ENCODE measurements at places on chromosomes 5 and 9.

DNA sequence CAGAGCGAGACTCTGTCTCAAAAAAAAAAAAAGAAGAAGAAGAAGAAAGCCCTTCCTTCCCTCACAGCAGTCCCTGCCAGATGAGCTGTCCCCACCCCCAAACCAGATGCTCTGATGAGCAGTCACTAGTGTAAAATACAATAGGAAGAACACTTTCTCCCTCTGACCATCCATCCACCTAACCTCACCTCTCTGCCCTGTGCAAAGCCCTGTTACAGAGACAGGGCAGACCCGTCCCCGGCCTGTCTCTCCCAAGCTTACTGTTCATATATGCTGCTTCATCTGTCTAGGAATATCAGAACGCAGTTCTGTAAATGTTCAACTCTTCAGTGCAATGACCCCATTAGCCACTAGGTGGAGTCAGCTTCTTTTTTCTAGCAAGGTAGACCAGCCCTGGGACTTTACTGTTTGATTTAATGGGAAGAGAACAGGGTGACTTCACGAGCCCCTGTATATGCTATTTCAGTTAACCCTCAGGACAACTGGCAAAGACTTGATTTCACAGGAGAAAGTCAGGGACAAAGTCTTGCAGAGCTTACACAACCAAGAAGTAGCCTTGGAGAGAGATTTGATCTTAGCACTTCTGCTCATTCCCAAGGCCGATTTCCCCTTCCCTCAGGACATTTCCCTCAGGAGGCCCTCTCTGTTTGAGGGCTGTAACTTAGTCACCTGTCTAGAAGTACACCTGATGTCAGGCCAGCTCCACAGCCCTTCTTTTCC, 14.9 kb upstream of the FGFR4 start:
- no peak for DNase-seq

DNA sequence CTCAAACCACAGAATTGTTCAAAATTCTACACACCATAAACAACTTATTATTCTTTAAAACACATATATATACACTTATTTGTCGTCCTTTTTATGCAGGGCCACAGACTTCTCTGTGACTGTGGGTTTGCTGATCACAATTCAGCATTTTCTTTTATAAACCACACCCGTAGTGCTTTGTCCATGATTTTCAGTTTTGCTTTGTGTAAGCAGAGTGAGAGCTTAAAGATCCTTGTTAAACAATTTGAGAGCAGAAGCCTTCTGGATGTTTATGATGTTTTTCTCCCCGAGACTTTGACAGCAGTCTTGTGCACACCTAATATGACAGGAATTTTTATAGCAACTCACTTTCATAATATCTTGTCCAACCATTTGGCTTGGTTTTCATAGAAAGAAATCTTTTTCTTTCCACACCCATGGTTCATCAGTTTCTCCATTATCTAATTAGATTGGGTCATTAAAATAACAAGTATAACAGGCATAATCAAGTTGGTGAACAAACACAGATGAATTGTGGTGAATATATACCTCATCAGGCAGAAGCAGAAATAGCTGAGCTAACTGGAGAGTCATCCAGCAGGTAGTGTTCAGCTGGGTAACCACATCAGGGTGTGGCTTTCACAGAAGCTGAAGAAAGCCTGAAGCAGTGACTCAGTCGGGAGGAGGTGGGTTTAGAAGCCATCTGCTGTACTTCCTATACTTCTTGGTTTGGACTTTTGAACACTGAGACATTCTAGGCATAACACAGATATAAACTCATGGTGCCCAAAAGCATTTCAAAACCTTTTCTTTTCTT, 232.8 kb downstream of the DOCK8 start:
- DNase-seq, result no peak

DNA sequence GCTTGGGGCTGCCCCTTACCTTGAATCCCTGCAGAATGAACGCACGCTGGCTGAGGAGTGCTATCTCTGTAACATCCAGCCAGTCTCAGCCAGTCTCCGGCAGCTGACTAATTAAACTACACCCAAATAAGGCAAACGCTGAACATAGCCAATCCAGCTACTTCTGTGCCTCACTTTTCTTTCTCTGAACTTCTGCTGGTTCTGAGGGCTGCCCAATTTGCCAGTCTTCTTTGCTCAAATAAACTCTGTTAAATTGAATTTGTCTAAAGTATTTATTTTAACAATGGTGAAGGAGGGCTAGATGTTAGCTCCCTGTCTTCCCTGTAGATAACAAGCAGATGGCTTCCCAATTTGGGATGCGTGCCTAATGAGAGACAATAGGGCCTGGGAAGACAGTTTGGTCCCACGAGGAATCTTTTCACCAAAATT, 154.0 kb upstream of the NFIL3 start:
- no peak for DNase-seq

DNA sequence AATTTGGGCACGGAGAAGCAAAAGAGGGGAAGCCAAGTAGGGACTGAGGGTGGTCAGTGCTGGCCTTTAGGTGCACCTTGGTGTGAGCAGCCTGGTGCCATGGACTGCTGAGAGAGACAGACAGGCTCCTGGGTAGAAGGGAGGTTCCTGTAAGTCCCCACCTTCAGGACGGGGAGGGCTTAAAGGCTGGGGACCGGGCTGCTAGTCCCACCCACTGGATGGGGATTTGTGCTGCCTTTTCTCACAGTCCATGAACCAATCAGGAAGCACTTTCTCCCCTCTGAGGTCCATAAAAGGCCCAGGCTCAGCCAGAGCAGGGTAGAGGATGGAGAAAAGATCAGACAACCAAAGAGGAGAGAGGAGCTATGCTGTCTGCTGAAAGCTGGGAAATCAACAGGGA, 15.2 kb downstream of the CDC25C start:
- DNase-seq, result no peak

- DNase-seq, result no peak
Measured at GRCh38 chr5:127210042-127210441, 80.6 kb upstream of the MEGF10 start.

Measured in spleen (tissue), 13 donors.